ENCODE measurements at places on chromosomes 3 and 15.

DNA sequence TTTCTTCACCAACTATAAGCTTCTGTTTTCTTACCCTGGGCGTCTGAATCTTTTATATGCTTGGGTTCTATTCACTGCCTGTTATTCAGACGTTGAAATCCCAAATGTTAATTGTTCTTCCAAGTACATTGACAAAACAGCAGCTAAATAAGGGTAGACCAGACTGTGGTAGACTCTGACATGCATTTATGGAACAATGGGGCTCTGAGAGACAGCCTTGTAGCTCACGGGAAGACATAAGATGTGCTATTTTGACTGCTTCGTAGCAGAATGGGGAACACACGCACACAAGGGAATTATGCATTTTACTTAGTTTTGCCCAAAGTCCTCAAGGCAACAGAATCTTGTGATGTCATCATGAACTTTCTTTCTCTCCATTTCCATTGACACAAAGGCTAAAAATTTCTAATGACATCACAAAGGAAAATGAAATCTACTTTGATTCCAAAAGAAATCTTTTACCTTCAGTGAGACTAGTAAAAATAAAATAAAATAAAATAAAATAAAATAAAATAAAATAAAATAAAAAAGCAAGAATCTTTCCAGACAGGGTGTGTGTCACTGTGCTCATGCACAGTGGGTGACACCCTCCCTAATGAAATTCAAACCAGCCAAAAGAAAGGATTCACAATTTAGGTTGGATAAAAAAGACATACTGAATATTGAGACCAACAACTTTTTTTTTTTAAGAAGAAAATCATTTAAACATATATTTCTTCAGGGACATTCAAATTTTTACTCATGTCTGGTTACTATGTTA, 346.6 kb downstream of the ZBTB20 start:
- no peak for DNase-seq

GRCh38 chr15:58957101-58957973, 23.9 kb upstream of the SLTM start:
- DNase-seq, result peak; percentile 63

DNA sequence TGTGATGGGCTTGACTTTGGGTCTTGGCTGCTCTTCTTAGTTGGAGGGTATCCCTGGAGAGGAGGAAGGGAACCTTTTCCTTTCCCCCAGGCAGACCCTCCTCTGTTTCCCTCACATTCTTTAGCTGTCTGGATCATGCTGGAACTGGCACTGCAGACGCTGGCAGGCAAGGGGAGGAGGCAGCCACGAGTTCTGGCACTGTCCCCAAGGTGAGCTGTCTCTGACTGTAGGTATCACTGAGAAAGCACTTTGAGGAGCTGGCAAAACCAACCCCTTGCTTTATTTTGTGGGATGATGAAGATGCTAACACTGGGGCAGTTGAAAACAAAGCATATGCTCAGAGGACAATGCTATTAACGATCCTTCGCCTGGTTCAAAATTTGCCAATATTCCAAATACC, 175.0 kb downstream of the SOX2 start:
- no peak for DNase-seq

- no peak for DNase-seq
Measured at GRCh38 chr3:186991470-186991869, 61.1 kb downstream of the ST6GAL1 start.

- no peak for DNase-seq
Measured at GRCh38 chr15:72584006-72584405, 70.5 kb upstream of the GOLGA6B start.

DNA sequence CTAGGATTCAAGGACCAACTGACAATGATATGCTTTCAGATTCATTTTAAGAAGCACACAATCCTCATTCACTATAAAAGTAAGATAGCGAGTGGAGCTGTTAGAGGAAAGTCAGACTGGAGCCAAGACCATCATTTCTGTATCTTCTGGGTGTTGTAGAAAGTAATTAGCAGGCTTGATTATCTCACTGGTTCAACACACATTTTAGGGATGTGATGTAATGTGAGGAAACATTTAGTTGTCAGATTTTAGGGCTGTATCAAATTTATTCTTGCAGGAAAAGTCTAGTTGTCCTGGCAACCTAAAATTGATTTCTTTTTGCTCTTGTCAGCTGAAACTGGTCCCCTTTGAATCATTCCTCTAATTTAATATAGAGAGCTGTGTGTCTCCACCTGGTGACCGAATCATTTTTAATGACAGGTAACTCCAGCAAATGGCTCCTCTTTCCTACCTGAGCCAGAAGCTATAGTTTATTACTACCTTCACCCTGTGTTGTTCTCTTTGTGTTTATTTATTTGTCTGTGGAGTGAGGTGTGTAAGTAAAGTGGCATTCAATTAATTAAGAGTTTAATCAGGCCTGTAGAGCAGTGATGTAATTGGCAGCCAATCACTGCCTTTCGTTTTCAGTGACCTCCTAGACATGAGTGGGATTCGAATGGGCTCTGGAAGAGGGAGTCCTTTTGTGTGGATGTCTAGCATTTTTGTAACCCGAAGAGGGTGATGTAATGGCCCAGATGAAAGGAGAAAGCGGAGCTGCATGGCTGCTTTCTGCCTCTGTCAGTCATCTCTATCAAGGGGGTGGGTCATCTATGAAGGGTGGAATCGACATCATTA, 125.8 kb downstream of the LPP start:
- DNase-seq, result no peak

GRCh38 chr15:78035861-78036476, 41.5 kb downstream of the TBC1D2B start:
- no peak for DNase-seq

- no peak for DNase-seq
Measured at GRCh38 chr15:76994971-76995945, at the start of gene PSTPIP1. Gene PSTPIP1 (plus strand): TSS chr15:76995126. CDS start chr15:76995574, 448 bp downstream.

DNA sequence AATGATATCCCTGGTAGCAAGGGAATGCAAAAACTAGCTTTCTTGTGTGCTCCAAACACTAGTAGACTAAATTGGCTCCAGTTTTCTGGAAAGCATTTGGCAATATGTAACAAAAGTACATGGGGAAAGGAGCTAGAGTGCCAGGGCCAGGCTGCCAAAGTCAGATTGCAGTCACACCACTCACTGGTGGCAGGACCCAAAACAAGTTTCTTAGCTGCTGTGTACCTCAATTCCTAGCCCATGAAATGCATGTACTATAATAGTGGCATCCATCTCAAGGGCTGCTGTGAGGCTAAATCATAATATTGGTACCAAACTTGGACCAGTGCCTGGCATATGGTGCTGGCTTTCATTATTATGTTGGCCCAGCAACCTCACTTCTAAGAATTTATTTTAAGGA, 49.3 kb downstream of the CLDN18 start:
- no peak for DNase-seq

- no peak for DNase-seq
Measured at GRCh38 chr15:39174332-39174731, 406.5 kb upstream of the THBS1 start.

- DNase-seq, result no peak
Measured at GRCh38 chr15:33111041-33111451, 83.5 kb downstream of the FMN1 start.

- DNase-seq, result no peak
Measured at GRCh38 chr3:70049761-70050160, 50.2 kb downstream of the SAMMSON start.

GRCh38 chr15:61364871-61365270, 135.8 kb upstream of the RORA start:
- no peak for DNase-seq

DNA sequence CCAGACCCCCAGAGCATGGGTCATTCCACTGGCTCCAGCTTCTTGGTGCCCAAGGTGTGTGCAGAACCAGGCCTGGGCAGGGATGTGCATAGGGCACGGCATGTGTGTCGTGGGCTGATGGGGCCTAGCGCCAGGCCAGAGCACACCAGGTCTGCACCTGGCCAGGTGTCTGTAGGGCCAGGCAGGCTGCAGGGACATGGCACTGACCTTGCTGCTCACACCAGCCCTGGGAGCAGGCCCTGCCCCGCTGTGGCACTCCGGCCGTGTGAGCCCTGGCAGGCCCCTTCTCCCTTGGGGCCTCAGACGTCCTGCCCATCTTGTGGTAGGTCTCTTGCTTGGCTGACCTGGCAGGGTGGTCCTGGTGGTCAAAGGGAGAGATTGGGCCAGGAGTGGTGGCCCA, 84.3 kb upstream of the RPL32 start:
- DNase-seq, result no peak

DNA sequence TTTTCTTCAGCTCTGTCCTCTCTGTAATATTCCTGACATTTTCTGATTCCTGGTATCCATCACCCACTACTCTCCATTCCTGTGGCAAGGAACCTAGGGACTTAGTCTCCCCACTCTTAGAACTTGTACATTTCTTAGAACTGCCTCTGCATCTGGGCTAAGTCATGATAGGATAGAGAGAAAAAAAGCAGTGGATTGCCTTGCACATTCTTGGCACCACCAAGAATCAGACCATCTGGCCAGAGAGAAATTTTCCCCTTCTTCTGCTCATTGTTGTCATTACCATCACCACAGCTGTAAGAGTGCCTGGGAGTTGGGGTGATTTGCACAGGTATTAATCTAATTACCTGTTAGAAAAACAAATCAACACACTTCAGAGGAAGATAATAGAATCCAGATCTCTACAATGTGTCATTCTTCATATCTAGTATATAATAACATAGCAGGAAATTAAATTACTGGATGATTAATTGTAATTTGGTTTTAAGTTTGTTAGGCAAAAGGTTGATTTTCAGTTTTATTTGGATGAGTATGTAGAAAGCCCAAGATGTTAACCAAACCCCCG, 264.8 kb upstream of the ZPLD1 start:
- DNase-seq, result no peak

GRCh38 chr3:65284961-65285360, 597.2 kb upstream of the ADAMTS9 start:
- no peak for DNase-seq

DNA sequence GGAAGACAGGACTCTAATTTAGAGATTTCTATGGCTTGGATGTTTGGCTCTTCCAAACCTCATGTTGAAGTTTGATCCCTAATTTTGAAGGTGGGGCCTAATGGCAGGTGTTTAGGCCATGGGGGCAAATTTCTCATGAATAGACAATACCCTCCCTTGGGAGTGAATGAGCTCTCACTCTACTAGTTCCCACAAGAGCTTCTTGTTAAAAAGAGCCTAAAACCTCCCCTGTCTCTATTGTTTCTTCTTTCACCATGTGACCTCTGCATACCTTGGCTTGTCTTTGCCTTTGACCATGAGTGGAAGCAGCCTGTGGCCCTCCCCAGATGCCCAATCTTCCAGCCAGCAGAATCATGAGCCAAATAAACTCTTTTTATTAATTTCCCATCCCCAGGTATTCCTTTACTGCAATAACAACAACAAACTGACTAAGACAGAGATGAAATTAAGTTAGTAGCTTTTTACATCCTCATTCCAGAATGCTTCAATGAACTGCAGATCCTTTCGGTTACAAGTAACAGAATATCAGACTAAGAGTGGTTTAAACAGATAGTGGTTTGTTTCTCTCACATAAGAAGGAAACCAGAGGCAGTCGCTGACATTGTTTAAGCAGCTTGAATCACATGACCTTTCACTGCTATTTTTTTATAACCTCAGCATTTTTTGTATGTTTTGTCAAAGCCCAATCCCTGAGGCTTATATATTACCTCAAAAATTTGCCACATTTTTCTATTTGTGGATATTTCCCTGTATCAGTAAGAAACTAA, 1013.3 kb upstream of the SEMA6D start:
- DNase-seq, result no peak

DNA sequence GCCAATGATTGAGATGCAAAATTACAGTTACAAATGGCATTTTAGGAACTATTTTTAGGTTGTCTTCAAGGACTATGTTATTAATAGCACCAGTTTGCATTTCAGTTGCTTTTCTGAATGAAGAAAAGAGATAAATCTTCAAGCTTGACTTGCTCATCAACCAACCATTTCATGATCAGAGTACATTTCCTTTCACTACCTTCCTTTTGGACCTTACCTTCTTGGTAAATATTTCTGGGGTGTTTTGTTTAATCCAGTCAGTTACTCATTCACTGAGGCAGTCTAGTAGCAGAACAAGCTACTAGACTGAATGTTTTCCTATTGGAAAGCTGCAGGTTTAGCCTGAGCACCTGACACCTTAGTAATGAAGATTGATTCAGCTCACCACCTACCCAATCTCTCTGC, 8.2 kb downstream of the SLC27A2 start:
- no peak for DNase-seq

GRCh38 chr15:90701048-90701447, 16.1 kb upstream of the BLM start:
- DNase-seq, result no peak

- no peak for DNase-seq
Measured at GRCh38 chr3:5390221-5390620, 202.7 kb downstream of the EDEM1 start.

- DNase-seq, result no peak
Measured at GRCh38 chr3:24310887-24311286, 183.8 kb downstream of the THRB start.

DNA sequence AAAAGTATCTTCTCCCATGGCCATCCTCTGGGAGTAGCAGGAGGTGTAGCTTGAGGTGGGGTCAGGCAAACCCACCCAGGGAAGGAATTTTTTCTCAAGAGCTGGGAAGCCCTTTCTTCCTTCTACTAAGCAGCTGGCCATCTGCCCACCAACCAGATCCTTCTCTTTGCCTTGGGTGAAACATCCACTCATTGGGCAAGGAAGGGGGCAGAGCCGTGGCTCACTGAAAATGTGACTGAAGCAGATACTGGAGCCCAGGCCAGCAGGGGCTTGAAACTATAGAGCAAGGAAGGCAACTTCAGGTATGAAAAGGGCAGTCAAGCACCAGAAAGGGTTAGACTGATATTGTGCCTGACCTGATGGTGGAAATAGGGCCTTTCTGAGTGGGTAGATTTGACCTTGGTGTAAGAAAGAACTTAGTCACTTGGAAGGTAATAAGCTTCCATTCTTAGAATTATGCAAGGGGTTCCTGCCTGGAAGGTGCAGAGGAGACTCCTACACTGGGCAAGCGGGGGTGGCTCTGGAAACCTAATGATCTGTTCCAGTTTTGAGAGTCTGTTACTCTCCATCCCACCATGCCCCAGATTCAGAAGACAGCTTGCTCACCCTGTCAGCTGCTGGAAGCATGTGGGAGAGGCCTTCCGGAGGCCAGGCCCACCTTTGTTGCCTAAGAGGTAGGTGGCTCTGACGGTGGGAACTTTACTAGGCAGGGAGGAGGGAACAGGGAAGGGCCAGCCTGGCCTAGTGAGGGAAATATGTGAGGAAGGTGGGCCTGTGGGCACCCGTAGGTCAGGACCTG, 22.0 kb upstream of the PLA2G4E start:
- no peak for DNase-seq

GRCh38 chr3:160935413-160936095, 169.6 kb downstream of the B3GALNT1 start:
- DNase-seq, result no peak

- DNase-seq, result no peak
Measured at GRCh38 chr3:5197470-5198312, 10.2 kb downstream of the EDEM1 start.

DNA sequence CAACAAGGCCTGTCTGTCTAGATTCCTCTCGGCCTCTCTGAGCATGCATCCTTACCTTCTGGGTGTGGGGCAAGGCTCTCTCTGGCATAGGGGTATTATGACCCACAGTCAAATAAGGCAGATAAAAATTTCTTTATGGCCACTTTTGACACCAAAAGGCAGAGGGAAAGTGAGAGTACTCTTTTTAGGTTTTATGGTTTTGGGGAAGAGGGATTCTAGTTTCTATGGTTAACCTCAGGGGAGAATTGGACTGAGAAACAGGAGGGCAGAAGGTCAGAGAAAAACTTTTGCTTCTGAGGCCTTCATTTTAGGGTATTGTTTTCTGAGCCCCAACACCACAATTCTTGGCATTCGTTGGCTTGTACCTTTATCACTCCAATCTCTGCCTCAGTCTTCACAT, 70.0 kb upstream of the CCDC54 start:
- no peak for DNase-seq

- no peak for DNase-seq
Measured at GRCh38 chr3:89923921-89924610, 816.6 kb downstream of the EPHA3 start.

Measured in Panc1 (cell line).